Motor neuron (in vitro differentiated cells): ENCODE measurements at places on chromosomes 16 and 17.

DNA sequence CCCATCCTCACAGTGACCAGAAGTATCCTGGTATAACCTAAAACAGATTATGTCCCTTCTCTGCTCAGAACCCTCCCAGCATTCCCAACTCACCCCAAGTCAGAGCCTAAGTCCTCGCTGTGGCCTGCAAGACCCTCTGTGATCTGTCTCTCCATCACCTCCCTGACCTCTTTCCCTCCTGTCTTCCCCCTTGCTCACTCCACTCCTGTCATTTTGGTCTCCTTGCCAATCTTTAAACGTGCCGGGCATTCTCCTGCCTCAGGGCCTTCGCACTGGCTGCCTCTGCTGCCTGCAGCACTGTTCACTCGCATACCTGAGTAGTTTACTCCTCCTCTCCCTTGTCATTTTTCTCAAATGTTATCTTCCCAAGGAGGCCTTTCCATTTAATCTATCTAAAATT, 97.7 kb downstream of the GSG1L start:
- no peak for ATAC-seq

GRCh38 chr16:82522026-82522425, 104.7 kb upstream of the CDH13 start:
- ATAC-seq = no peak

DNA sequence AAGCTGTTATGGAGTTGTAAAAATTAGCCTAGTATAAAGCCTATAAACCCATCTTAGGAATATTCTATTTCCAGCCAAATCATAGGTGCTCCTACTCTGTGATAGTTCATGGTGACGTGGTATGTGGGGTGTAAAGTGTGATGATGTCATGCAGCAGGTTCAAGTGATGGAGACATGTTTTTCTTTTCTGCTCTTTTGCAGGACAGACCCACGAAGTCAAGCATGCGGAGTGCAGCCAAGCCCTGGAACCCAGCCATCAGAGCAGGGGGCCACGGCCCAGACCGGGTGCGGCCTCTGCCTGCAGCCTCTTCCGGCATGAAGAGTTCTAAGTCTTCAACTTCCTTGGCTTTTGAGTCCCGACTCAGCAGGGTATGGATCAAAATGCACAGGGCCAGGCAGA, 87.3 kb downstream of the SPECC1 start:
- no peak for ATAC-seq

GRCh38 chr17:80283116-80283852, 22.6 kb downstream of the RNF213 start:
- ATAC-seq = peak; percentile 29

- no peak for ATAC-seq
These were observed 22.2 kb upstream of the ADCY7 start for GRCh38 chr16:50244140-50244503.

DNA sequence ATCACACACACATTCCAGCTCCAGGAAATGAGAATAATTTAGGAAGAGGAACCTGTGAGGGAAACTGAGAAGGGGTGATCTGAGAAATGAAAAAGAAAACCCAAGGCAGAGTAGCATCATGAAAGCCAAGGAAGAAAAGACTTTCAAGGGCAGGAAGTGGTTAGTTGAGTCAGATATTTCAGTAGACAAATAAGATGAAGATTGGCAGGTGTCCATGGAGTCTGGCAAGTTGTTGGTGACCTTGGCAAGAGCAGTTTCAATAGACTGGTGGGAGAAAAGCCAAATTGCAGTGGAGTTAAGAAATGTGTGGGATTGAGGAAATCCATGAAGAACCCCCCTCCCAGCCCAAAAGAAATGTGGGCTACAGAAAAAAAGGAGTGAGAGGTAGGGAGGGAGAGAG, 10.7 kb downstream of the GNAO1 start:
- ATAC-seq = no peak

- peak; percentile 89 for ATAC-seq
These were observed 12.7 kb downstream of the MRM3 start for GRCh38 chr17:794876-795275.

DNA sequence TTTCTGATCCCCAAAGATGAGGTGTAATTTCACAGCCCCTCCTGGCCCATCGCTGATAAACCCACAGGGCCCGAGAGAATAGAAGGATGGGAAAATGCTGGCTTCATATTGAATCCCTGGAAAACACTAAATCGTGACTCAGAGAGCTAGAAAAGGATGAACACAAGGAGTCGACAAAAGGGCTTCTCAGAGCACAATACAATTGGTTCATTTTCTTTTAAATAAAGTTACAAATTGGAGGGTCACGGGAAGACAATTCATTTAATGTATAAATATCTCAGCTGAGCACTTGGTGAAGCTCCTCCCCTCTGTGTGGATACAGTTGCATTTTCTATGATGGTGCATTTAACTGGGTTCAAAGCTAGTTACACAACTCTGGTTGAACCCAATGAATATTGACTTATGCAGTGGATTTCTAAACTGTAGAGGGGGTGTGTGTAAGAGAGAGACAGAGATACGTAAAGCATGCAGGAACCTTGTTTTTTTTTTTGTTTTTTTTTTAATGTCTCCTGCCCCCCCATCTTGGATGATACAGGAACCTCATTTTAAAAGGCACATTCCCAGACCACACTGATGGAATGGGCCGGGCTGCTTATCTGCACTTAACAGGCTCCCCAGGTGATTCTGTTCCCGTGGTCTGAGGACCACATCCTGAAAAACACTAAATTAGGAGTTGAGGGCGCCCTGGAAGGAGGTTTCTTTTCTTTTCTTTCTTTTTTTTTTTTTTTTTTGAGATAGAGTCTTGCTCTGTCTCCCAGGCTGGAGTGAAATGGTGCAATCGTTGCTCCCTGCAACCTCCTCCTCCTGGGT, 14.1 kb downstream of the TTYH2 start:
- ATAC-seq = no peak

GRCh38 chr17:36203335-36203734, 6.8 kb upstream of the CCL3L1 start:
- no peak for ATAC-seq

DNA sequence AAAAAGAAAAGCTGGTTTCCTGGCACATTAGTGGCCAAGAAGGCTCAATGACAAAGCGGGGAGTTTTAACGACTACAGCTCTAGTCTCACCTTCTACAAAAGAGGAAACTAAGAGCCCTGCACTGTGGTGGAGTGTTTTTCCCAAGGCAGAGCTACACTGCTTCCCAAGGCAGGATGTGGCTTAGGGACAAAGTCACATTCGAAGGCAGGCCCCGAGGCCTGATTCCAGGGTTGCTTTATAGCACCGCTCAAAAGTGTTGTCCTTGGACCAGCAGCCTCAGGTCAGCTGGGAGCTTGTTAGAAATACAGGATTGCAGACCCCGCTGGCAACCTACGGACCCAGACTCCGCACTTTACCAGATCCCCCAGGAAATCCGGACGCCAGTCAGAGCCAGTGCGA, 23.8 kb downstream of the TMEM92 start:
- ATAC-seq = no peak

- no peak for ATAC-seq
These were observed 7.3 kb upstream of the CDT1 start for GRCh38 chr16:88796278-88796677.

- no peak for ATAC-seq
These were observed 9.2 kb downstream of the CD300LG start for GRCh38 chr17:43856141-43856540.

DNA sequence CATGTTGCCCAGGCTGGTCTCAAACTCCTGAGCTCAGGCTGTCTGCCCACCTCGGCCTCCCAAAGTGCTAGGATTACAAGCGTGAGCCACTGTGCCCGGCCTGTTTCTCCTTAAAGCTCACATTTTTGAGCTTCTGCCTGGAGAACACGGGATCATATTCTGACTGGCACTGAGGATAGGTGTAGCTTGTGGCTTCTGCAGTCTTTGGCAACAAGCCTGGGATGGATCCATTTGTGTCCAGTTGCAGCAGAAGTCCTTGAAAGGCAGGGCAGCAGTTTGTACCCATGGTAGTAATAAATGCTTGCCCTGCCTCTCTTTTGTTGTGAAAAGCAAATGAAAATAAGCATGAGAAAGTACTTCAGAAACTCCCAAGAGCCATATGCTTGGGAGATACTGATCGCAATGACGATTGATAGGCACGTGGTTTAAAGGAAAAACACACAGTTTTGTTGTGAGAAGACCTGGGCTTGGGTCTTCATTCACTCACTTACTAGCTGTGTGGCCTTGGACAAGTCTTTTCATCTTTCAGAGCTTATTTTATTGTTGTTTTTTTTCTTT, 3.1 kb upstream of the CORO7 start:
- no peak for ATAC-seq

GRCh38 chr17:21592774-21593173, 99.5 kb upstream of the KCNJ18 start:
- no peak for ATAC-seq

GRCh38 chr17:78558181-78558850, 18.9 kb downstream of the DNAH17 start:
- peak; percentile 41 for ATAC-seq

DNA sequence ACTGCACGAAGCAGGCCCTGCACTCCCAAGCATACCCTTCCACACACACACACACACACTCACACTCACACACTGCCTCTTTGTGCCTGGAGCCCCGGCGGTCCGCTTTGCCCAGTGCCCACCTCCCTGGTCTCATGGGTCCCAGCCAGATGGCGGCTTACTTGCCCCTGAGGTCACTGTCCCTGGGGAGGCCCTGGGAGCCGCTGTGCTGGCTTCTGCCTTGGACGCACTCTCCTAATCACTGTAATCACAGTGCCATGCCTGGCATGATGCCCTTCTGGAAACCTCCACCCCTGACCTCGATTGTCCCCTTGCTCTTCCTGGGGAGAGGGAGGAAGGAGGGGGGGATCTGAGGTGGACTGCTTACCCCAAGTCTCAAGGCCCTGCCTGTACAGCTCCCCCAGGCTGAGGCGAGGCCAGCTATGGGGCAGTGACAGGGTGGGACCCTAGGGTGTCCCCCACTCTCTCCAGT, 36.0 kb downstream of the ARHGAP23 start:
- peak; percentile 3 for ATAC-seq

DNA sequence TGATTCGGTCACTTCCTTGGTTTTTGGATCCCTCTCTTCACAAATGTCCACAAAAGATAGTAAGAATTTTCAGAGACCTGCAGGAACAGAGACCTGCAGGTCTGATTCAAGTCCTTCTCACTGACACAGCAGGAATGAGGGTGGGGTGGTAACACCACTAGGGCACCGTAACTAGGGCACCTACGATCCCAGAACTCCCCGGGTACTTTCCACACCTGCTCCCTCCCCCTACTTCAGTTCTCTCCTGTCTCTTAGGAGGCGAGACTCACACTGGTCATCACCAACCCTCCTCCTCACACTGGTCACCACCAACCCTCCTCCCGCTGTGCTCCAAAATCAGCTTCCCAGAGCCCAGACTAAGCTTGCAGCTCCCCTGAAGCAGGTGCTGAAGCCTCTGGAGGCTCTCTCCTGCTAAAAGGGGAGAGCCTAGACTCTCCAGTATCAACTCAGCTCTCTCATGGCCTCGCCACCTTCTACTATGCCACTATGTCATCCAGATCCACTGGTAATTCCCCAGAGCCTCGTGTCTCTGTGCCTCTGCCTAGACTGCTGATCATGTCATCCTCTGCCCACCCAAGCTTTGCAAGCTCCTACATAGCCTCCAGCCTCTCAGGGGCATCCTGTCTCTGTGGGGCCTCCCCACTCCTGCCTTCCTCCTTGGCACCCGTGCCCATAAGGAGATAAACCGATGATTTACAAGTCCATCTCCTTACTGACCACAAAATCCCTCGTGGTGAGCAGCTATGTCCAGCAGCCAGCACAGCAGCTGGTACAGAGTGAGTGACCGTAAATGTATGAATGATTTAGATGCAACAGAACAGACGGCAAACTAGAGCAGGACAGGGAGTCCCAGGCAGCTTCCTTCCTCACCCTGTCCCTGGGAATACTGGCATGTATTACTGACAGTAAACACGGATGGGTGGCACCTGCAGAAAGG, 63.4 kb upstream of the GSG1L start:
- ATAC-seq = no peak

GRCh38 chr16:64092271-64092670, 1029.6 kb downstream of the CDH11 start:
- ATAC-seq = peak; percentile 43

- no peak for ATAC-seq
These were observed 78.7 kb downstream of the GOSR1 start for GRCh38 chr17:30555942-30556341.

GRCh38 chr16:80825365-80825758, 21.0 kb upstream of the CDYL2 start:
- no peak for ATAC-seq
